ENCODE measurements at places on chromosomes 12 and 14.

DNA sequence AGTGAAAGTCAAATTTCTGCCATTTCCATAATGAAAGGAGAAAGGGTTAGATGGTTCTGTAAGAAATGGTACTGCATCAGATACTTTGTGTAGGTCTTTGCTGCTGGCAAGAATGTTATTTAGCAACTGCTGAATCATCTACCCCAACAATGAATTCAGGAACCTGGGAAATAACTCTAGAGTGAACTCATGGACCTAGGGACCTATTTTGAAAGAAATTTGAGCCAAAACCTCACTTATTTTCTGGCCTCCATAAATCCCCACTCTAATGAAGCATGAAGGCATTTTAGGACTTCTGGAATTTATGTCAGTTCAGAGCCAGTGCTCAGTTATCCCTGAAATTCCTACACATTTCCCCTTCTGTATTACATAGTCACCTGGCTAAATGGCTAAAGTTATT is 50.9 kb upstream of the CPNE8 start:
- DNase-seq = no peak

DNA sequence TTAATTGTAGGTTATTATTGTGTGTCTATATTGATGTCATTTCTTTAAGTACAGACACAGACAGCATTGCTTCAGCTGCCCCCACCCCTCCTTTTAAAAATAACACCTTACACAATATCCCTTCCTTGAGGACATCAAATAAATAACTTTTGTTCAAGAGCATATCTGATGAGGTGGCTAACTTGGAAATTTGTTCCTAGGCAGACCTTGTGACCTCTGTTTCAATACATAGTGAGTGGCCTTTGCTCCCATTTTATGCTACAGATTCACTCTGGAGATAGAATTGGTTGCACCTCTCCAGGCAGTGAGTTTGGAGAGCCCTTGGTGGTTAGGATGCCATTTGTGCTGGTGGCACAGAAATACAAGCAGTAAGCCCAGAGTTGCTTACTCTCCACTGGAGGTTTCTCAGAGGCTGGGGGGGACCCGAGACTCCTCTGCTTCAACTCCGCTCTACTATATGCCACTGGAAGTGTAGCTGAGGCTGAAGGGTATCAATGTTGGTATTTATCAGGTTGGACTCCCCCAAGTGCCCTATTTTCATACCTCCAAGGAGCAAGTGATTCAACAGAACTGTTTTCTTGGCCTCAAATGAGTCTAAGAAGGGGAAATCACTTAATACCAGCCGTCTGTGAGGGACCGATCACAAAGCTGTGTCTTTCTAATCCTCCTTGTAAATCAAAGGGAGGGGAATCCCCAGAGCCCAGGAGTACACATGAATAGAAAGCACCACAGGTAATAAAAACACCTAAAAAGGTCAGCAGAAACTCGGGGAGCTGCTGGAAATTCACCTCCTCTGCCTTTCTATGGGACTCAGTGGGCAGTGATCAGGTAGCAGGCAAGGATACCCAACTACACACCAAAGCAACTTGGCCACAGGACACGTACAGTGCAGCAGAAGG is 463.1 kb downstream of the RAD51B start:
- DNase-seq = no peak

- DNase-seq = no peak
These were observed 1.0 kb downstream of the RTL1 start for GRCh38 chr14:100902295-100903133.

DNA sequence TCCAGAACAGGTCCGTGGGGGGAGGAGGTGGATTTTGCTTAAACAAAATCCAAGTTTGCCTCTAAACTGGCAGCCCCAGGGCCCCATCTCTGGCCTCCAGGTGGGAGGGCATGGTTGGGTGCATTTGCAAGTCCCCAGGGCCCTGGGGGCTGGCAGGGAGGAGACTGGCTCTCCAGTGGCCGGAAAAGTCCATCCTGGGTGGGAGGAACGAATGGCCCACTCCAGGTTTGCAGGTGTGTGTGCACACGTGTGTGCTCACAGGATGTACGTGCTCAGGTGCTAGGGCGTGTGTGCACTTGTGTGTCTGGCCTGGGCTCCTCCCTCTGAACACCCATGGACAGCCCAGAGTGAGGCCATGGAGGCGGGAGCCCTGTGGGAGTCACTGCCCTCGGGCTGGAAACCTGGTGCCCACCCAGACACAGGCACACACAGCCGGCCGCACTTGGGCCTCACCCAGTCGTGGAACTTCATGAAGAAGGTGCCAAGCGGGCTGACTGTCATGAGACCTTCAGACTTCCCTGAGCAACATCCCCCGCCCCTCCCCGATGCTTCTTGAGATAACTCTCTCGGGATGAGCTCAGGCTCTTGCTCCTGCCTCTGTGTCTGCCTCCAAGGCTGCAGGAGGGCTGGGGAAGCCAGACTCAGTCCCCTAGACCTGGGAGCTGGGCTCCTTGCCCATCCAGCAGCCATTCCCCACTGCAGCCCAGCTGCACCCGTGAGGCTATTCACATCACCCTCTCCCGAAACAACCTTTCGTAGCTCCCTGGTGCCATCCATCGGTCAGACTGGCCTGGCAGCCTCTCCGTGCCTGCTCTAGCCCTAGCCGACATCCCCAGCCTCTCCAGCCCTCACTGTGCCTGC is 9.4 kb downstream of the AHNAK2 start:
- DNase-seq = no peak

- DNase-seq = peak; percentile 46
These were observed 12.0 kb upstream of the PSEN1 start for GRCh38 chr14:73124180-73124894.

GRCh38 chr12:124036657-124037109 is 63.7 kb downstream of the ZNF664 start:
- no peak for DNase-seq

GRCh38 chr14:65941091-65941490 is 528.6 kb downstream of the FUT8 start:
- DNase-seq = no peak

GRCh38 chr12:3604748-3605586 is 114.0 kb downstream of the PRMT8 start:
- DNase-seq = no peak

DNA sequence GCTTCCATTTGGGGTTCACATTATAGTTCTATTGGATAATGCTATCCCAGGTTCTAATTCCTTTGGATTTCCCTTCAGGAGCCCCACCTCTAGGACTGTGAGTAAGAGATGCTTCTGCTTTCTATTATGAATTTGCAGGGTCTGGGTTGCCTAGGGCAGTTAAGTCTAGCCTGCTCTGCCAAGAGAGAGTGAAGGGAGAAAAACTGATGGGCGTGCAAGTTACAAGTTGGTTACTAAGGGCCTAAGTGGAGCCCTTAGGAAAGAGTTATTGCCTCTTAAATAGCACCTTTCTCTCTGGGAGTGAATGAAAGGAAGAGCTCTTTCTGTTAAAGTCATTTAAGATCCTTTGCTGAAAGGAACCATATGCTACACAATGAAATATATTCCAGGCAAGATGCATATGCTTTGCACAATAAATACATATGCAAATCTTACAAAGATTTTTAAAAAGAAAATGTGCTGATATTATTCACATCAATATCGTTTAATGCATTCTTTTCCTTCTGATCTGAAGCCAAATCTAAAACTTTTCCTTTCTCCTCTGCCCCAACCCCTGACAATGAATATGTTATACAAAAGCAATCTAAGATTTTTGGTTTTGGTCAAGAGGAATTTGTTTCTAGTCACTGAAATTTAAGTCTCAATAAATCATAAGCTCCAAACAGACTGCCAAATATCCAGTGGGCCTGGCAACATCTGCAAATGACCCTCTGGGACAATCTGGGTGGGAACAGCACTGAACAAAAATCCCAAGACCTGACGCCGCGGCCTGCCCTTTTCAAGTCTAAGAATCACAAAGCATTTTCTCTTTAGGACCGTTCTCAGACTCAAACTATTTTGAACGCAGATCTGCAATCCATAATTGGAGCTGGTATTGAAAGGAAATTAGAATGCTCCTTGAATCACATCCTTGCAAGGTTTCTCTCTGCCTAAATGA is 586.7 kb downstream of the ETNK1 start:
- DNase-seq = no peak

GRCh38 chr12:6752167-6752920 is 597 bp downstream of the MLF2 start:
- no peak for DNase-seq

GRCh38 chr14:105427412-105427811 is 7.8 kb downstream of the MTA1 start:
- no peak for DNase-seq

DNA sequence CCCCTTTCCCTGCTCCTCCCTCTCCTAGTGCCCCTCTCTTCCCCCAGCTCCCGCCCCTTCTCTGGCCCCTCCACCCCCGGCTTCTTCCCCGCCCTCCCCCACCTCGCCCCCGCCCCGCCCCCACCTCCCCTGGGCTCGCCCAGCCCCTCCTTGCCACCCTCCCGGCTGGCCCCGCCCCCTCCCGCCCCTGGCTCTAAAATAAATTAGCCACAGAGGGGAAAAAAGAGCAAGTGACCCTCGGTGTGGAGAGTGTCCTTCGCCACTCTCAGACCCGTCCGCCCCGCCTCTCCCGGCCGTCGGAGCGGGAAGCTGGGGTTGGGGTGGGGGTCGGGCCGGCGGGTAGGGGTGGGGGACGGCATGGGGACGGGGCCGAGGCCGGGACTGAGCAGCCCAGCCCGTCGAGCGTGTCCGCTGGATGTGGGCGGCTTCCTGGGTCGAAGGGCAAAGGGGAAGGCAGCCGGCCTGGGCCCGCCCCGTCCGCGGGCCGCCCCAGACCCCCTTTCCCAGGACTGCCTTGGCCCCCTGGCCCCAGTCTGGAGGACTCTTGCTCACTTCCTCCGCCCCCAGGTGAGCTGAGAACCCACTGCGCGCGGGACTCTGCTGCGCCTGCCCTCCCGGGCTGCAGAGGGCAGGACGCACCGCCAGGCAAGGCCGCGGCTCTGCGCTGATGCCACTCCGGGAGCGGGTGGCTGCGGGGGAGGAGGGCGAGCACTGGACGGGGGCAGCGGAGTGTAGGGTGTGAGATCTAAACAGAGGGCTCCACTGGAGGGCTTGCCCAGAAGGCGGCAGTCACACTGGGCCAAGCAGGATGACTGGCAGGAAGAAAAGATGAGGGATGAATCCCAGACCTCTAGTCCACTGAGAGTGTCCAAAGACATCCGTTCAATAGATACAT is 570 bp upstream of the FIGNL2 start:
- no peak for DNase-seq

- DNase-seq = no peak
These were observed 185.6 kb downstream of the ZFP36L1 start for GRCh38 chr14:68607081-68607866.

DNA sequence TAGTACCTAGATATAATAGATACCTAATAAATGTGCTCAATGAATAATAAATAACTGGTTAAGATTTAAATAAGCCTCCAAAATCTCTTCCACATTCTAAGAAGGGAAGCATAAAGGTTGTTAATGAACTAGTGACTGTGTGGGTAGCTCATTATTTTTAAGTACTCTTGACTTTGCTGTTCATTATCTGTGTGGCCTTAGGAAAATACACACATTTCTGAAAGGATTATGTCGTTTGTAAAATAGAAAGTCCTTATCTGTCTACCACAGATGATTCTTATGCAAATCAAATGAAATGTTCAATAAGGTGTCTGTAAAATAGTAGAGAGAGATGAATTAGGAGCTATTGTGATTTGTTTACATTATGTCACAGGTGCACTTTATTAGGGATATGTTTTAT is 119.5 kb downstream of the LRRK2 start:
- no peak for DNase-seq

GRCh38 chr12:100830003-100830795 is 35.6 kb downstream of the ANO4 start:
- no peak for DNase-seq

DNA sequence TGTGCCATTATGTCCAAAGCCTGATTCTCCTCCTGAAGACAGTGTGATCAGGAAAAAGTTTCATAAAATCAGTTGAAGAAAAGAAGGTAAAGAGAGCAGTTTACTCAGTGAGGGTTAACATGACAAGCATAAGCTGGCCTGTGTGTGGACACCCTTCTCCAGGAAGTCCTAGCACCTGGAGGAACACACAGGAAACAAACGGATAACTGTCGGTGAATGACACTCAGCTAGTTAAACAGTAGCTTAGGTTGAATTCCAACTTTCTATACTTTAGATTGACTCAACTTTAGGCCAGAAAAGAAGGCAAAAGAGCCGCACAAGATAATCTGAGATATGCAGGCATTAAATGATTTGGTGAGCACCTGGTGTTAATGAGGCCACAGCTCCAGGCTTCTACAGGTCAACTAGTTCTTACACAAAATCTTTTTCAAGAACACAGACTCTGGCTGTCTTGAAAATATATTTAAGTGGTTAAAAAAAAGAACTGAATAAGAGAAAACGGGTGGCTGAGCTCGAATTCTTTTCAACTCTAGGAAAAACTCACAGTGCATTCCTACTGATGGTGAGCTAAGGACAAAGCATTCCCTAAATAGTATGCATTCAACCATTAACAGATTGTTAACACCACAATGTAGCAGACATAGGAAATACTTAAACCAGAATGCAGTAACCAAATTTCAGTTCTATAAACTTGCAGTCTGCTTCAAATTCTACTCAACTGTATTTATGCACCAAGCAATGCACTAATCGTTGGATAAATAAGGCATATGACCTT is 56.9 kb upstream of the TSPAN8 start:
- no peak for DNase-seq

- DNase-seq = no peak
These were observed 7.6 kb downstream of the NYNRIN start for GRCh38 chr14:24406416-24406815.

GRCh38 chr12:30839643-30840220 is 85.0 kb upstream of the CAPRIN2 start:
- DNase-seq = no peak

DNA sequence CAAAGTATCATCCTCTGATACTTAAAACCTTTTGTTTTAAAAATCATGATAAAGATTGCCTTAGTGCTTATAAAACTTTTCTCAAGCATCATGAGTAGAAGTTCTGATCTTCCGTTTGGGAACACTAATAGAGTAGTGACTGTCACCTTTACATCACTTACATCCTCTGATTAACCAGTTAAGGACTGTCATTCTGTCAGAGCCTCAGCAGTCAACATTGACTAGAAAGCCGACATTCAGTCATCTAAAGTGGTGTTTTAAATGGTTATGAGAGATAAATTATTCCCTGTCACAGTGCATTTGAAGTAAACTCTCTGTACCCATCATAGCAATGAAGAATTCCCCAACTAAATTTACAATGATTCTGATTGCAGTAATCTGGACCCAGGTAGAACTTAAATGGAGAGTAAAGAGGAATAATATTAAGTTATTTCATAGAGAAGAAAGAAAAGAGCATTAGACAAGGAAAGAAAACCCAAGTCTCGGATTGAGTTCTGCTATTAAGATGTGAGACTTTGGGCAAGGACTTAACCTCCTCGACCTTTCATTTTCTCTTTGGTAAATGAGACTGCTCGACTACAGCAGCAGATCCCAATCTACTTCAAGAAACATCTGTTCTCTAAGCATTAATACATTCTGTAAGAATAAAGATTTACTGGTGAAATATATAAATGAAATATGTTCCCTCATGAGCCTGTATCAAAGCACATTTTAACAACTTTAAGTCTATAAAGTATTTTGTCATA is 563.9 kb upstream of the LMO3 start:
- DNase-seq = no peak
